NCI-H1436 (cell line): ENCODE measurements at places on chromosomes 1 and 21.

GRCh38 chr1:94920061-94920460, 6.8 kb downstream of the CNN3 start:
- no peak for DNase-seq

- DNase-seq = no peak
Measured at GRCh38 chr1:117674521-117675400, 68.9 kb downstream of the TENT5C start.

GRCh38 chr1:160578525-160579191, 638 bp downstream of the CD84 start:
- no peak for DNase-seq

DNA sequence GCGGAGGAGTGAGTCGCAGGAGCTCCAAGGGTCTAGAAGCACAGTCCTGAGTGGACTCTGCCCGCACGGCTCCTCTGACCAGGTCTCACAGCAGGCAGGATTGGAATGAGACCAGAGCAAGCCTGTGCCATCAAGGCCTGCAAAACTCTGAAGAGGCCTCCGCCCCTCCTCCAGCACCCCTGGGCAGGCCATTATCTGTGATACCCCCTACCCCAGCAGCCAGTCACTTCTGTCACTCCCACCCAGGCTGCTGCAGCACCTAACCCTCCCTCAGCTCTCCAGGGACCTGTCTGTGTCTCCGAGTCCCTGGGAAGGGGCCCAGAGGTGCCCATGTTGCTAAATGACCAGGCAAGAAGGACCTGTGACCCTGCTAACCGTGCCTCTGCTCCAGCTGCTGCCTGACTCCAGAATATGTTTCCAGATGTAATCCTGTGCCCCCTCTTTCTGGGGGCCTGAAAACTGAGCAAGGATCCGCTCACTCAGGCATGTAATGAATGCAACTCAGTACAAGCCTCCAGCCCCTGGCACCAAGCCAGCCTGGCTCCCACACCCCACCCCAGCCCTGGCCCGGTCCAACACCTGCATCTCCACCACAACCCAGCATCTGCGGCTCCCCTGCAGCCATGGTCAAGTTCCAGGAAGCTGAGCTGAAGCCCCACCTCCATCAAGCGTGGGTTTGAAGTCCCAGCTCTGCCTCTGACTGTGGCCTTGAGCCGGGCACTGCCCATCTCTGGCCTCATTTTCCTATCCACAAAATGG, 22.1 kb upstream of the COL16A1 start:
- no peak for DNase-seq

DNA sequence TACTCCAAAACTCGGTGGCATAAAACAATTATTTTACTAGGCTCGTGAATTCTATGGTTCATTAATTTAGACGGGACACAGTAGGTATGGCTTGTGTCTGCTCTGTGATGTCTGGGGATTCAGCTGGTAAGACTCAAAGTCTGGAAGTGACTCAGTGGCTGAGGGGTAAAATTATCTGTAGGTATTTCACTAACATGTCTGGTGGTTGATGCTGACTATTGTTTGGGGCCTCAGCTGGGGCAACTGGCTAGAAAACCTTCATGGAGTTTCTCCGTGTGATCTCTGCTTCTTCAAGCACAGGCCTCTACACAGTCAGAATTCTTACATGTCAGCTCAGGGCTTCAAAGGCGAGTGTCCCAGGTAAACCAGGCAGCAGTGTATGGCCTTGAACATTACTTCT, 41.2 kb upstream of the KLF17 start:
- no peak for DNase-seq

GRCh38 chr1:56404561-56405030, 174.8 kb downstream of the PLPP3 start:
- no peak for DNase-seq

GRCh38 chr1:152942161-152942560, 4.8 kb upstream of the SPRR5 start:
- no peak for DNase-seq

DNA sequence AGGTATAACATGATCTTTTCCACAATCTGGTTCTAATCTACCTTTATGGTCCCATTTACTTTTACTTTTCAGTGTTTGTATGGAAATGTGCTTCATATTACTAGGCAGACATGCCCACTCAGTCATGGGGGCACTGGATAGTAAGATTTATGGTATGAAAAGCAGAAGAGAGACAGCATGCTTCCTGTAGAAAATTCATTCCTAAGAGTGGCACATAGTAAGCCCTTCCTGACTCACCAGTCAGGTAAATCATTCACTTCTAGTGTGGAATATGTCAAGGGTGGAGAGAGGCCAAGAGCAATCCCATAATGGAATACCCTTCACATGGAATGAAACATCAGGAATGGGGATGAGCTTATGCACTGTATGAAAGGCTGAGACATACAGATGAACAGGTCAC, 49.5 kb upstream of the BCL10 start:
- DNase-seq = no peak

GRCh38 chr1:61227857-61228550, 145.6 kb downstream of the NFIA start:
- no peak for DNase-seq

DNA sequence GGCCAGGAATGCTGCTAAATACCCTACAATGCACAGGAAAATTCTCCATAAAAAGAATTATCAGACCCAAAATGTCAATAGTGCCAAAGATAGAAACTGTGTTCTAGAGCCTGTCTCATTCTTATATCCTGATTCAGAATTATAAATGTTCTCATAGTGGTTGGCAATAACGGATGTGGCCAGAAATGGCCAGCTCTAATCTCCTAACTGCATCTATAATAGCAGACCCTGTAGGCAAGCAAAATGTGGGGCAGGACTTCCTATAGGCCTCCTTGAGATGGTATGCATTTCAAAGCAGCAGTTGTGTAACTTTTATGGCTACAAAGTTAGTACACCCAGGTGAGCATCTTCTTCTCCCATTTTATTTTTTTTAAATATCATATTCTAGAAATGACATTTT, 95.9 kb upstream of the SGIP1 start:
- no peak for DNase-seq

DNA sequence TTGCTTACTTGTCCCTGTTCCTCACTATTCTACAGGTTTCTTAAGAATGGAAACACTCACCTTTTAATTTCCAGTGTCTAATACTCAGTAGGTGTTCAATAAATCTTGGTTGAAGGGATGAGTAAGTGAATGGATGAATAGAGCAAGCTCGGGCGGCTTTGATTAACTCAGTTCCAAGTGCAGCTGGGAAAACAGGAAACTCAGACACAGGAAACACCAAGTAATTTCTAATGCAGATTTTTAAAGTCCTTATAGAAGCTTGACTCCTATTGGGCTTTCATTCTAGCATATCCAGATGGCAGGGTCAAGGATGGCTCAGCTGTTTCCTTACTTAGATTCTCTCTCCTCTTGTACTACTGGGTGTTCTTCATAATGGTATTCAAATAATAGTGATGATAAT, 14.0 kb downstream of the CAMK1G start:
- DNase-seq = no peak

DNA sequence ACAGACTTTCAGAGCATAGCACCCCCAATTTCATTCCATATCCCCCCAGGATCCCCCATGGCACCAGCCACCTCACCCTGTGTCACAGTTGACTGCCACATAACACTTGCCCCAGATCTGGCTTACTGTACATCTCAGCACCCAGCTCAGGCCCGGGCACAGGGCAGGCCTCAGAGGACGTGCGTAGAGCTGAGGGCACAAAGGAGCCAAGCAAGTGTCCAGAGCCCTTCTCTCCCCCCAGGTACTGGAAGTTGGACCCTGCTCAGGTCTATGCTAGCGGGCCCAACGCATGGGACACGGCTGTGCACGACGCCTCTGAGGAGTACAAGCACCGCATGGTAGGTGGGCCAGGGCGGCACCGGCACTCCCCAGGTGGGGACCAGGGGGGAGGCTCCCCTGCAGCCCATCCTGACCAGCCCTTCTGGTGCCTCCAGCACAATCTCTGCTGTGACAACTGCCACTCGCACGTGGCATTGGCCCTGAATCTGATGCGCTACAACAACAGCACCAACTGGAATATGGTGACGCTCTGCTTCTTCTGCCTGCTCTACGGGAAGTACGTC, 8.0 kb upstream of the SYTL1 start:
- DNase-seq = no peak

GRCh38 chr1:240109920-240110636, 18.4 kb downstream of the FMN2 start:
- no peak for DNase-seq

- no peak for DNase-seq
Measured at GRCh38 chr1:156848461-156849150, 10.3 kb downstream of the INSRR start.

GRCh38 chr1:230501849-230502248, 75.7 kb upstream of the PGBD5 start:
- no peak for DNase-seq

- no peak for DNase-seq
Measured at GRCh38 chr1:38088791-38089190, 42.2 kb upstream of the POU3F1 start.

DNA sequence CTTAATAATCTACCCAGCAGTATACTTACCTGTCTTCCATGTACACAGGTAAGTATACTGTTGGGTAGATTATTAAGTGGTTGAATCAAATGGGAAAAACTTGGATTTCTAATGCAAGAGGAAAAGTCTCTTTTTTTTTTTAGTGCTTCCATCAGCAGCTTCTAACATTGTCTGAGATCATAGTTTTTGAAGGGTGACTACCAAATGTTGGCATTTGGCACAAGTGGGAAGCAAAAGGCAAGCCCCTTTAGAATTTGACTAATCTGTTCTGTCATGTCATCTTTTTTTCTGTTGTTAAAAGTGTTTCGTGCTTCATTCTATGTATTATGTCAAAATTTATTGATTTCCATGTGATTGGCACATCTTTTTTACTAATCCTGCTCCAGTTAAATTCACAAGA, 547 bp downstream of the FMO1 start:
- DNase-seq = no peak

GRCh38 chr1:151611832-151612500, at the start of gene SNX27:
SNX27 (plus strand) TSS chr1:151612050; CDS start chr1:151612202, 152 bp downstream.
- peak; percentile 88 for DNase-seq

DNA sequence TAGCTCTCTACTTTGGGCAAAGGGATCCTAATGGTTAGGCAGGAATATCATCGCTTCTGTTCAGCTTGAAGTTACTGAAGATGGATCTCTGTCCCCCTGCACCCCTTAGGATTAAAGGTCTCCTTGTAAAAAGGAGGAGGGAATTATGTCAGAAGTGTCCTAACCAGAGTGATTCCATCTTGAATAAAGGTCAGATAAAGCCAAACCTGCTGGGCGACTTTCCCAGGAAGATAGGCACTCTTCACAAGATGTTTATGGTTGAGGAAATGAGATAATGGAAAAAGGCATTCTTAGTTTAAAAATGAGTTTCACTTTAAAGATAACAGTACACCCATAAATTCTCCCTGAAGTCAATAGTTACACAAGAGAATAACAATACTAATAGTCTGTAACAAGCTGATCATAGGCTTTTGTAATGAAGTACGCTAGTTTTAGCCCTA, 1.7 kb upstream of the NENF start:
- no peak for DNase-seq

- no peak for DNase-seq
Measured at GRCh38 chr1:234173968-234174367, 199.3 kb upstream of the COA6 start.

DNA sequence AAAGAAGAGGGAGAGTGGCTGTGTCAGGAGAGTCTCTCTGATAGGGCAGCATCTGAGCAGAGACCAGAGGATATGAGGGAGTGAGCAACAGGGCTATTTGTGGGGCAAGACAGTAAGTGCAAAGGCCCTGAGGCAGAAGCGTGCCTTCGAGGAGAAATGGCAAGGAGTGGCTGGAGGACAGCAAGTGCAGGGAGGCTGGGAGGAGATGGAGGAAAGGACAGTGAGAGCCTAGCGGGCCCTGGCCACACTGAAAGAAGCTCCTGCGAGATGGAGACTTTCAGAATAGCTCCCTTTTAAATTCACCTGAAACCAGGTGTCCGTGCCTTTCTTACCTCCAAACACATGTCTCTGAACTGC, 25.2 kb downstream of the EXOC8 start:
- DNase-seq = no peak

GRCh38 chr1:221532071-221532773, 209.7 kb downstream of the DUSP10 start:
- DNase-seq = no peak

DNA sequence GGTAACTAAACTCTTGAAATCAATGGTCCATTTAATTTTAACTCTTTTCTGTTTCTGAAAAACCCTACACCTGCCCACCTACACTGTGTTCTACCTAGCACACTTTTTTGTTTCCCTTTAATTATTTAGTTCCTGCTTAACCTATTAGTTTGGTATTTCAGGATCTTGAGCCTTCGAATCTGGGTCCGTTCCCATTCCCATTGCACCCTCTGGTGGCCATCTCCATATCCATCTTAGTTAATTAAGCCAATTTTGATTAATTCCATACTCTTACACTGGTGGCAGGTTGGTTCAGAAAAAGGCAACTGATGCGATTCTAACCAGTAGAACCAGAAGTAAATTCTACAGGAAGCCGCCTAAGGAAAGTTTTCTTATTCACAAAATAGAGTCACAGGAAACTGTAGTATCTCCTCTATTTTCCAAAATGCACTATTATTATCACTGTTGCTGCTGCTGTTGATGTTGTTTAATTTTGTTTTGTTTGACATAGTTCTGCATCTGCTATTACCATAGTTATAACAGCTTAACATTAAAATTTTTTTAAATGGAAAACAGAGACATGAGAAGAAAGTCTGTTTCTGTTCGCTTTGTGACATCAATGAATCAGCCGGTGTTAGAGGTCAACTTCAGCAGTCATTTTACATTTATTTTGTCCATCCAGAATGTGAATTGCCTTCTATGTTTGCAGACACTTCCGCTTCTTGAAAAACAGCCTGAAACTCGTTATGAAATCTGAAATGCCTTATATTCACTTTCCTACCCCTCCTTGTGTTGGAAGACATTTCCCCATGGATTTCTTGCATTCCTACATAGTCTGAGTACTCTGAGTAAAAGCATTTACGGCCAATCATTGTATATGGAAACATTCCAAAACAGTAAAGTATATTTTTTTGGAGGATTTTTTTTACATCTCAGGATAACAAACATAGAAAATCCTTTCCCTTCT, 115.5 kb upstream of the NCAM2 start:
- DNase-seq = no peak

GRCh38 chr1:85146972-85147359, 53.9 kb downstream of the SYDE2 start:
- DNase-seq = no peak

GRCh38 chr1:101742509-101742908, 254.2 kb downstream of the OLFM3 start:
- DNase-seq = no peak

GRCh38 chr1:88890791-88891317, 513 bp downstream of the GTF2B start:
- DNase-seq = no peak

DNA sequence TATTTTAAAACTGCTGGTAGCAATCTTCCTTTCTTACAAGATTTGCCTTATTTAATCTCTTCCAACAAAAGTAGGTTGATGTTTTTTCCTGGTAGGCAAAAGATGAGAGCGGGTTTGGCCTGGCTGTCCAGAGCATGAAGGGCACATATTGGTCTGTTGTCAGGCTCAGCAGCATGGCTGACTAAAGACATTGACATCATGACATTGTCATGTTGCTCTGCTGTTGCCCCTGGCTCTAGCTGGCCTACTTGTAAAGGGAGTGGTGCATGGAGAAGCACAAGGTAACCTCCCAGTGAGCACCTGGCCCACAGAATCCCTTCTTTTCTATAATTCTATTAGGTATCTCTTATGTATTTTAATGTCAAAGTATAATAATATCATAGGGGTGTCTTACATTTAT, 23.6 kb downstream of the GNPAT start:
- DNase-seq = no peak

- no peak for DNase-seq
Measured at GRCh38 chr1:85290826-85291225, 14.4 kb upstream of the BCL10 start.

GRCh38 chr1:157776971-157777391, at the start of gene FCRL2:
FCRL2 (minus strand) TSS chr1:157777132; CDS start chr1:157777073, 59 bp downstream.
- no peak for DNase-seq

GRCh38 chr1:43764581-43764980, 57.2 kb downstream of the ST3GAL3 start:
- no peak for DNase-seq
